Effector CD4-positive, alpha-beta T cell (primary cell): ENCODE measurements at places on chromosomes 3 and 15.

DNA sequence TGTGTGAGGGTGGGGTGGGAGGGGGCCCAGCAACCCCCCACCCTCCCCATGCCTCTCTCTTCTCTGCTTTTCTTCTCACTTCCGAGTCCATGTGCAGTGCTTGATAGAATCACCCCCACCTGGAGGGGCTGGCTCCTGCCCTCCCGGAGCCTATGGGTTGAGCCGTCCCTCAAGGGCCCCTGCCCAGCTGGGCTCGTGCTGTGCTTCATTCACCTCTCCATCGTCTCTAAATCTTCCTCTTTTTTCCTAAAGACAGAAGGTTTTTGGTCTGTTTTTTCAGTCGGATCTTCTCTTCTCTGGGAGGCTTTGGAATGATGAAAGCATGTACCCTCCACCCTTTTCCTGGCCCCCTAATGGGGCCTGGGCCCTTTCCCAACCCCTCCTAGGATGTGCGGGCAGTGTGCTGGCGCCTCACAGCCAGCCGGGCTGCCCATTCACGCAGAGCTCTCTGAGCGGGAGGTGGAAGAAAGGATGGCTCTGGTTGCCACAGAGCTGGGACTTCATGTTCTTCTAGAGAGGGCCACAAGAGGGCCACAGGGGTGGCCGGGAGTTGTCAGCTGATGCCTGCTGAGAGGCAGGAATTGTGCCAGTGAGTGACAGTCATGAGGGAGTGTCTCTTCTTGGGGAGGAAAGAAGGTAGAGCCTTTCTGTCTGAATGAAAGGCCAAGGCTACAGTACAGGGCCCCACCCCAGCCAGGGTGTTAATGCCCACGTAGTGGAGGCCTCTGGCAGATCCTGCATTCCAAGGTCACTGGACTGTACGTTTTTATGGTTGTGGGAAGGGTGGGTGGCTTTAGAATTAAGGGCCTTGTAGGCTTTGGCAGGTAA, 8.1 kb downstream of the FAM131A start:
- DNase-seq, result no peak

- DNase-seq, result no peak
Measured at GRCh38 chr3:71649757-71650156, 66.2 kb upstream of the FOXP1 start.

- DNase-seq, result no peak
Measured at GRCh38 chr3:154496540-154496939, 66.5 kb upstream of the GPR149 start.

DNA sequence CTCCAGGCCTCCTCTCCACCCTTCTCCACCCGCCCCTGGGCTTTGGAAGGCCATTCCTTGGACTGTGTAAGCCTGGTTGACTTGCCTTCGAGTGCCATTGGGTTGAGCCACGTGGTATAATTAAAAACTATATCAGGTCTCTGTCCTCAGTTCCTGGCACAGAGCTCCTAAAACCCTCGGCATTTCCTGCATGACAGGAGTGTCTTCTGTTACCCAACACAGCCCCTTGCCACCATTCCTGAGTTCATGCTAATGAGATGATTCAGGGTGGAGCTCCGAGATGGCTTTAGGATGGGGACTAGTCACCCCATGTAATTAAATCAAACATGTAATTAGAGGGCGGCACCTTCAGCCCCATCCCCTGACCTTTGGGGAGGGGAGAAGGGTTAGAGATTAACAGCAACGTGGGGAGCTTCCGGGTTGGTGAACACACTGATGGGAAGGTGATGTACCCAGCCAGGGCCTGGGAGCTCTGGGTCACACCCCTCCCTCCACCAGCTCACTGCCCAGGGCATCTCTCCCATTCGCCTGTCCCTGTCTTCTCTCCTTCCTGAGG, 256.4 kb downstream of the FAM43A start:
- no peak for DNase-seq

DNA sequence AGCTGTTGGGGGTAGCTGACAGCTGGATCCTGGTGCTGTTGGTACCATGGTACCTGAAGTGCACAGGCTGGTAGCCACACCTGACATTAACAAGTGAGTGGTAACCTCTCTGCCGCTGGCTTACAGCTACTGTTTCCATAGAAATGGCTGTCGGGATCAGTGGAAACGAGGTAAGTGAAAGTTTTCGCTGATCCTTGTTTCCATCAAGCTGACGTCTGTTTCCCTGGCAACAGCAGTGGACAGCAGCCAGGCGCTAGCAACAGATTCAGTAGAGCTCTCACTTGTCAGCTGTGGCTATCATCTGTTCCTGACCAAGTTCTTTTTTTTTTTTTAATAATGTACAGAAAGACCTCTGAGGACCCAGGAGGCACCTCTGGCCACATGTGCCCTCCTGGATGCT, 166.2 kb downstream of the CHDH start:
- DNase-seq, result no peak

DNA sequence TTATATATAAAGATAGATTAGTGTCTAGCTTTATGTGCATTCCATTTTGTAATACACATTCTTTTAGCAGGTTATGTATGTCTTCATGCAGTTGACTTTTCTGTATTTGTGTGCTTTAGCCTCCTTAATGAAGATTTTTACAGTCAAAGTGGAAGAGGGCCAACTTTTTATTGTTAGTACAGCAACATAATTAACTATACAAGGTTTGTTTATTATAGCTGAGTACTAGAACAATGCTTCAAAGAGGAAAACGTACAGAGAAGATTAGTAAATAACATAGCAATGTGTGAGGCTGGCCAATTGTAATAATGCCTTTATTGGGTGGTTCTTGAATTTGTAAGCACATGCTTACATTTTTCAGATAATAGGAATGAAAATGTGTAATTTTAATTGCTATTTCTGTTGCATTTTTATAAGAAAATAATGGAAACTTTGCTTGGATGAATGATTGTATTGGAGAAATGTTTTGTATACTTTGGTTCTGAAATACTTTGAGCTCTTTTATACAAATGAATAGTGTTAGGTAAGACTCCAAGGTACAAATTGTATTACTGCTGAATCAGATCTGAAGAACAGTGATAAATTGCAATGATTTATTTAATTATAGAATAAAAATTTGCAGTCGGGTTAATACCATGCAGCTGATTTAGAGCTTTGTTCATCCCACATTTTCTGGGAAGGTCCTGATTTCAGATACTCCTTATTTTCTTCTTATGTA, 41.4 kb downstream of the UBE2E2 start:
- no peak for DNase-seq

DNA sequence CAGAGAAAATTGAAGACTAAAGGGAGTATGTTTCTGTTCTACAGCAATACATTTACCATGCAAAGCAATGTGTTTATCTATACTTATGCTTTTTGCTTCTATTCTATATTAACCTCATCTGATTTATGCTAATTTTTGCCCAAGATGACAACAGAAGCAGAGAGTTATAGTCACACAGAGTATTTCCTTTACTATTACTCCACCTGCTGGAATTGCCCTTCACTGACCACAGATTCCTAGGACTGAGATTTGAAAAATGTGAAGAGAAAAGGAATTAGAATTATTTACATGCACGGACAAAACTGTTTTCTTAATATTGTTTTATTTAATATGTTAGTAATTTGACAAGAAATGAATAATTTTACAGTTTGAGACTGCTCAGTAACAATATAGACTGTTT, 745.6 kb downstream of the VGLL3 start:
- no peak for DNase-seq

- no peak for DNase-seq
Measured at GRCh38 chr15:100125401-100126191, 216.2 kb downstream of the ADAMTS17 start.

GRCh38 chr3:49582177-49582576, 27.9 kb downstream of the BSN start:
- DNase-seq, result no peak

GRCh38 chr3:69378112-69378802, 7.6 kb downstream of the FRMD4B start:
- no peak for DNase-seq

DNA sequence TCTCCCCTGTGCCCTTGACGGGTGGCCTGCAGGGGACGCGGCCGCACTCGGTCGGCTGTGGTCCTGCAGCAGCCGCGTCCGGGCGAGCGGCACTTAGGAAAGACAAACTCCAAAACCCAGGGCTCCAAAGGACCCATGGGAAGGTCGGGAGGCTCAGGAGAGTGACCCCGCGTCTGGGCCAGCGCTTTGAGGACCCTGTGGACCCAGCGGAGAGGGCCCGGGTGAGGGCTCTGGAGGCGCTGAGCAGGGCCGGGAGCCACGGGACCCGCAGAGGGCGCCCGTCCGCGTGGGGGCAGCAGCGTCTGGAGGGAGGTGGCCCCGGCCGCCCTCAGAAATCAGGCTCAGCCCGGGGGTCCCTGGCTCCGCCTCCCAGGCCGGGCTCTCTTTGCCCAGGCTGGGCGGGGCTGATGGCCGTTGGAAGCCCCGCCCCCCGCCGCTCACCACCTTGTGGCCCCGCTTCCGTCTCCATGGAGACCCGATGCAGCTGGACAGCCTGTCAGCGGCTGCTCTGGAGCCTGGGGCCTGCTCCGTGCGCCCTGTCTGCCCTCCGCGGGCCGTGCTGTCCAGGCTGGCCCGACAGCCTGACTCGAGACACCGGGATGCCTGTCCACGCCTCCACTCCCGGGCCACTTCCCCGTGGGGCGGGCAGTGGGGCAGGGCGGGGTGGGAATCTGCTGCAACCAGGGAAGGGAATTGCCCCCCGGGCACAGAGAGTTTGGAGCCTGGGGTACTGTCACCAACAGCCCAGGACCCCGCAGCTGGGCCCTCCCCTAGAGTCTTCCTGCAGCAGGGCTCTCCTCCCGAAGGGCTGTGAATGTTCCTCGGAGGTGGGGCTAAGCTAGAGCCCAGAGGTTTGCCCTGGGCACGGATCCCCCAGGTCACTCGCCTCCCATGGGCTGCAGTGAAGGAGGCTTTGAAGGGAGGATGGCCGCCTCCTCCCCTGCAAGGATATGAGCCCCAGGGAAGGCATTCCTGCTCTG, 34.8 kb upstream of the RPL32 start:
- DNase-seq, result no peak

DNA sequence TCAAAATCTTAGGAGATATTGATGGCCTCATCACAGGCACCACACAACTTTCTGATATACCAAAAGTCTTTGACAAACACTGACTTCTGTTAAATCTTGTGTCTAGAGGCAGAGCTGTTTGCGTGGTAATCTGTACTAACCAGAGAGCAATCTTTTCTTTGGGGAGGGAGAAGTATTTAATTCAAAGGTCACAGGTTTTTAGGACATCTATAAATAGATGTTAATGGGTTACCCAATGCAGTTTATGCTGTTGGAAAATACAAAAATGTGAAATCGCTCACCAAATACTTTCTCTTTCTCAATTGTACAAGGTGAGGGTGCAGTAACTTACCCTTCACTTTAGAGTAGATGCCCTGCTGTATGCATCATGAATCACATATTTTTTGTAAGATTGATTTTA, 510.5 kb downstream of the NSUN3 start:
- DNase-seq, result no peak

DNA sequence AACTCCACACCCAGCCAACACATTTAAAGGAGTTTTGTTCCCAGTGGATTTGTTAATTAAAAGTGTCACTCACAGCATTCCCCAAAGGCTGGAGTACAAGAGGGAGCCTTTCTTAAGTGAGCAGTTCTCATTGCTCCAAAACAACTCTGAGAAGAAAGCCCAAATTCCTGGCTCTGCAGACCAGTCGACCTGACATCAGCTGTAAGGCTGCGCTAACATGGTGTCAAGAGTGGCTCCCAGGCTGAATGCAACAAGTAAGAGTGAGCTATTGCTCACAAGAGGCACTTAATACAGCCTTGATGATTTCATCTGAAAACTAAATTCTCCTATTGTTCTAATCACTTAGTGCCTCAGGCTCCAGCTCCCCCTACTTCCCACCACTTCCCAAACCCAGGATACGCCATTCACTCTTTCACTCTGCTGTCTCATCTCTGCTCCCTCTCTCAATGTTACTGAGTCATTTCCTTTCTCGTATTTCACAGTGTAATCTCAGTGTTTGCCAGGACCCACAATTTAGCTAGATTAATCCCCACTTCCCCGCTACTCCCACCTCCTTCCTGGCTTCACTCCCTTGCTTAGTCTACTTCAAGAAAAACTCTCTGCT, 81.8 kb downstream of the WWTR1 start:
- DNase-seq, result no peak

- DNase-seq, result no peak
Measured at GRCh38 chr3:50268703-50269451, at the start of gene SEMA3B. Gene SEMA3B, plus strand, starts transcription at chr3:50269147. Its CDS starts 94 bp downstream, at chr3:50269241.

DNA sequence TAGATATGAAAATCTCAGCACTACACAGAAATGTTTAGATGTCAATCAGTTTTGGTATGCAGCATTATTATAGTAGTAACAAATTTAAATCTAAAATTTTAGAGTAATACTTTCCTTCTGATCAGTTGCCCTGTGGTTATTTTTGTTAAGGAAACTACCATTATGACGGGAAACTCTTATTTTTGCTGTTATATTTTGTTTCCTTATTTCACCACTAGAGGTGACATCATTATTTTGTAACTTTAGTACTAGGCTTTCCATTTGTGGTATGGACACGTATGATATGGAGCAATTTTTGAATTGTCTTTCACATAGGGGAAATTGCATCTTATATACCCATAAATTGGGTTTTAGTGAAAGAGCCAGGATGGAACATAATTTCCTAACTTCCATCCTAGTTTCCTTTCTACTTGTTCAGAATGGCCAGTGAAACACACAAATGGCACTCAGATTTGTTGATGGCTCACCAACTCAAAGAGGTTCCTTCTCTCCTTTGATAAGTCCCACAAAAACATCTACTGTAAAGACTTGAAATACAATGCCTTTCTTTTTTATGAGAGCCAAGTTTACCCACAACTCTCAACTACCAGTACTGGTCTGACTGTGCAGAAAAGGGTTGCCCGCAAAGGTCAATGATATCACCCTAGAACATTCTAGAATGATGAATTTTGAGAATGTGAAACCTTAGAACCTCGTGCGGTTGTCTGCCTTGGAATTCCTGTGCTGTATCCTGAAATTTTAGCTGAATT, 19.4 kb upstream of the PPP4R2 start:
- no peak for DNase-seq

GRCh38 chr3:127448671-127449070, 141.9 kb downstream of the TPRA1 start:
- DNase-seq, result no peak

DNA sequence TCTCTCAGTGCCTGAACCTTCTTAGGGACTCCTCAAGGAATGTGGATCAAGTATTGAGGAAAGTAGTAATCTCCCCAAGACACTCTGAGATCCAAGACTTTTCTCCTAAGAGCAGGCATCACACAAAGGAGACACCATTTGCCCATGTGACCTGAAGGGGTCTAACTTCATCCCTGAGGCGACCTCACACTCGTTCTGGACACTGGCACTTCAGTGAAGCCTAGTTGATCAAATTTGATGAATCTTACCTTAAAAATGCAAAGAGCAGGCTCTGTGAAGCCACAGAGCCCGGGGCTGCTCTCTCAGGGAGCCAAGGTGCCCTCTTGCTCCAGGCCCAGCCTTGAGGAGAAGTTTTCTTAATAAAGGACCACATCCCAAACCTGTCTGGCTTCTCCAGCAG, 64.3 kb downstream of the SCN11A start:
- DNase-seq, result no peak

DNA sequence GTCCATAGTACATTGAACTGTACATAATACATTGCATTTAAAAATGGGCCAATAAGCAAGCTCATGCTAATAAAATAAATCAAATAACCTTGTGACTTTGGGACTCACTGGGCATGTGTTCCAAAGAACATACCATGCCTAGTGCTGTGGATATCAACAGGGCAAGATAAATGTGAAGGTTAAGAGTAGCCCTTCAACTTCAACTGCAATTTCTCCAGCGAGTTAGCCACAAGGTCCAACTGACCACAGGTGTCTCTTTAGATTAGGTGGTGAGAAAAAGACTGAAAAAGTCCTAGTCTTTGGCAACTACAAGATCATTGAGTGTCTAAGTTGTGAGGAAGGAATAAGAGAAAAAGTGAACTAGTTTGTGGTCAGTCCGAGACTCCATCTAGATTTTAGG, 78.3 kb upstream of the ATP11B start:
- no peak for DNase-seq

GRCh38 chr3:56075089-56075488, 393.2 kb downstream of the ERC2 start:
- no peak for DNase-seq
